ENCODE measurements at places on chromosomes 5 and 9.

DNA sequence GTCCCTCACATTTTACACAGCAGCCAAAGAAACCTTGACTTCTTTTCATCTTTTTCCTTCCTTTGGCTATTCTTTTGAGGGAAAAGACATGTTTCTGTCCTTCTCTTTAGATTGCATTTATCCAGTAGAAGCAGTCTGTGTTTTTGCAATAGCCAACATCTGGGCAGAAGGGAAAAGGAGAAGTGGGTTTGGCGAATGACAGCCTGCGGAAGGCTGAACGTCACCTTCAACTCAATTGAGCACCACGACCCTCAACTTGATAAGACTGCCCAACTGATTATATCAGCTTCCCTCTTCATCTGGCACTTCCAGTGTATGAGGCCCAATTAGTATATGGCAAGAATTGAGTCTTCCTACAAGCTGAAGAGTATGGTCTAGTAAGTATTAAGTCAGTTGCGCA, 1997.6 kb upstream of the WWC1 start:
- no peak for DNase-seq

DNA sequence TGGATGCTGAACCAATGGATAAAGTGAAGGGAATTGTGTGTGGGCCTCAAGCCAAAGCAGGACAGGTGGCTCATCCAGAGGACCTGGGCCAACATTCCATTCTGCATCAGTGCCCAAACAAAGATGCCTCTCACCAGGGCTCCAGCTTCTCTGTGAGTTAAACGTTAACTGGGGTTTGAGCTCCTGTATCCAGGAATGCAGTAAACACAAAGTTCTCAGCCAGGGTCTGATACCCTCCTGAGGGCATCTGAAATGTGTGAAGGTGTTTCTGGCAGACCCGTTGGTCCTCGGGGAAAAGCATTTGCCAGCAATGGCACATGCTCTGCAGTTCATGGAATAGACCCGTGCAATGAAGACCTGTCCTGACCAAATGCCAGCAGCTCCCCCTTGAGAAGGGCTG, 33.9 kb upstream of the AOPEP start:
- DNase-seq, result no peak

GRCh38 chr5:152472083-152472482, 67.0 kb upstream of the NMUR2 start:
- no peak for DNase-seq

- no peak for DNase-seq
Observed at GRCh38 chr9:95776176-95776575, 99.3 kb upstream of the ERCC6L2 start.

DNA sequence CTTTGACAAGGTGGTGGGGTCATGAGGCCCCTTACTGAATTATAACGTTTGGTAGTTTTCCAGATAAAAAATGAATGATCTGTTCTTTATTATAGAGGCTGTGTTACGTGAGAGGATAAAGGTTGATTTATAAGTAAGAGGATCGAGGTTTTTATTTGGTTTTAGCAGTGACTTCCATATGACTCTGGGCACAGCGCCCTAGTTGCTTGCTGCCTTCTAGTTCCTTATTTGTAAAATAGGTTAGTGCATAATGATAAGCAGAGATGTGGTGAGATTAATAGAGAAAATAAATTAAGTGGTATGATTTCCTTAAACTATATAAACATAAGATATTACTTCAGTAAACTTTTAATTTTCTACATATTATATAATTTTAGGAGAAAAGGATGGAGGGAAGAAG, 29.8 kb downstream of the MRRF start:
- DNase-seq, result no peak

DNA sequence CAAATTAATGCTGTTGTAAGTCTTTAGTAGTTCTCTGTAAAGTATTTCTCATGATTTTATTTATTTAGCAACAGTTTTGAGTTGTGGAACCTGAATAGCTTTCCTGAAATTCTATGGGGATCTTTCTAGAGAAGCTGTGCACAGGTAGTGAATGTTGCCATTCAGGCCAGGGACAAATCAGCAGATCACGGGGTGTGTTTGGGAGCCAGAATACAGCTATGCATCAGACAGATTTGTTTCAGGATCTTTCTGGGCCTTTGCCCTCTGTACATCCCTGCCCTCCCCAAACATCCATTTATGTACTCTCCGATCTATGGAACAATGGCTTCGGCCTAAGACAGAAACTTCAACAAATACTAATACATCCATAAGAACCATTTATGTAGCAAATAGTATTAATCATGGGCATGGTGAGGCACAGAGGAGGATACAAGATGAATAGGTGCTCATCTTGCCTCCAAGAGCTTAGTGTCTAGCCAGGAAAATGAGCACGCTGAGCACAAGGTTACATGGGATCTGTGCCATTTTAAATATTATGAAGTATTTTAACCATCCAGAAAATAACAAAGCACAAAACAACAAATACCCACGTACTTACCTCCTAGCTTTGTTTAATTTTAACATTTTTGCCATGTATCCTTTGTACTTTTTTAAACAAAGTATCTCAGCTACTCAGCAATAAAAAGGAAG, 13.1 kb downstream of the ARHGEF37 start:
- no peak for DNase-seq

DNA sequence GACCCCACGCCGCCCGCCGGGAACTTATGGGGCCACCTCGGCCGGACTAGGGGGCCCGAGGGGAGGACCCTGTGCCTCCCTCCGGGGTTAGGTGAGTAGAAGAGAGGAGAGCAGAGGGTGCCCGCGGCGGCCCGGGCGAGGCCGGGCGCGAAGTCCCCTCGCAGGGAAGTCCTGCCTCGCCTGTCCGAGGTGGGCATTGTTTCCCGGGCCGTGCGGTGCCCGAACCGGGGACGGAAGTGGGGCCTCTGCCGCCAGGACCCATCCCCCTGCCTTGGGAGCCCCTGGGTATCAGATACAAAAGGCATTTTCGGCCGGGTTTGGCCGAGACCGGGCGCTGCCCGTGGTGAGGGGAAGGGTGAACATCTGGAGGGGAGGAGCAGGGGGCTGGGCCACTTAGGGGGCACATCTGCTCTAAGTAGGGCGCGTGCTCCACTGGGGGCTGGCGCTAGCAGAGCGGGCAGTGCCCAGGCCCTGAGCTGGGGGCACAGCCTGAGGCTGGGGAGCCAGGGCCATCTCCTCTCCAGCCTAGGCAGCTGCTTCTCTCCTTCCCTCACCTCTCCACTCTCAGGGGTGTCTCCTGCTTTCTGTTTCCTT, 48.2 kb downstream of the DAB2IP start:
- DNase-seq, result no peak

DNA sequence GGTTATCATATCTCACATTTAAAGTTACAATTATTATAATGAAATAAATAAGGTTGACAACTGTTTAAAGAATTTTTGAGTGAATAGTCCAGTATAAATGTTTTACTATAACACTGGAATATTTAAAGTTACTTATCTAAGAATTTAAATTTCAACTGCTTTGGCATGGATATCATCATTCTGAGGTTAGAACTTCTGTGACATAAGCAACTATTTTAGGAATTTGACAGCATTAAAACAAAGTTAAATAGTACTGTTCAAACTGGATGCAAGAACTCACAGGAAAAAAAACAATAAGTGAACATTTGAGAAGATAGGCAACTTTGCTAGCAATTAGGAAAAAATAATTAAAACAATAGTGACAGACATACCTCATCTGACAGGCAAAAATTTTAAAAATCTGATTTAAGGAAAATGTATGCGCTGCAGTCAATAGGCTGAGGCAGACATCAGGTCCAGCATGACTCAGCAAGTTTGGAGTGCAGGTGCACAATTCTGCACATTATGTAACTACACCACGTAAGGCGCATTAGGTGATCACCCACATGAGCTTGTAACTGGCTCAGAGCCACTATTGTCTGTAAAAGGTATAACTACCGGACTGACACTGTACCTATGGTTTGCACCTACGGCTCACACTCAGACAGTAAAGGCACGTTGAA, 180.6 kb downstream of the PDE4D start:
- peak; percentile 2 for DNase-seq

- no peak for DNase-seq
Observed at GRCh38 chr9:85213650-85214607, 527.8 kb downstream of the AGTPBP1 start.

- no peak for DNase-seq
Observed at GRCh38 chr5:86626149-86626548, 8.4 kb downstream of the COX7C start.

GRCh38 chr5:143013176-143013891, 243.2 kb downstream of the ARHGAP26 start:
- no peak for DNase-seq

- no peak for DNase-seq
Observed at GRCh38 chr5:133440467-133441115, 171.8 kb downstream of the FSTL4 start.

DNA sequence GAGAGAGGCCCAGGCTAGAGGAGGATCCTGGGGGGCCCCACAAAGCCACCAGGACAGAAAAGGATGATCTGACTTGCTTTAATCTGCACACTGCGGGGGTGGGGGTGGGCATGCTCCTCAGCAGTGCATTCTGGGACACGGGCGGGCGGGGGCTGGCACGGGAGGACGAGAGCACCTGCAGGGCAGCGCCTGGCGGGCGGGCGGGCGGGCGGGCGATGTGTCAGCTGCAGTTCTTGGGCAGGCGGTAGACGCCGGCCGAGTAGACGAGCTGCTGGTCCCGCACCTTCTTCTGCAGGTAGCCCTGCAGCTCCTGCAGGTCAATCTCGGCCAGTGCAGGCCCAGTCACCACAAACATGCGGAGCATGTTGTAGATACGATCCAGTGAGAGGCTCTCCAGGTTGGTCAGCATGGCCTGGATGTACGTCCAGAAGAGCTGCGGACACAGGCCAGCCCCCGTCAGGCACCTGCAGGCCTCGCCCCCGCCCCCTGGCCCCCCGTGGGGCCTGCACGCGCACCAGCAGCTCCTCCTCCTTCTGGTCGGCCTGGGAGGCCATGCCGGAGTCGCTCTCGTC, 3.0 kb upstream of the TMEM210 start:
- DNase-seq, result no peak

DNA sequence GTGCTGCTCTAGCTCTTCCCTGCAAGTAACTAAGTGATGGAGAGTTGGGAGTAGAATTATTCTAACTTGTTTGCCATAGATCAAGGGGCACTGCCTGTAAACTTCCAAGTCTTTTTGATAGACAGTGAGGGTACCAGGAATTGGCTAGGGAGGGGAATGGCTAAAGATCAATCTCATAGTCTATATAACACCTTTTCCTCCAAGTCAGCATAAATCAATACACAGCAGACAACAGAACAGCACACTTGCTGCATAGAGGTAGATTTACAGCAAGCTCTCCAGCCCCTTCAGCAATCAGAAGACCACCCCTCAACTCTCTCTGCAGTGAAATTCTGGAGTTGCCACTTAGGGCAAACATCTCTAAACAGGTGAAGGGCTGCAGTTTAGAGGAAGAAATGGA, 643.5 kb upstream of the KLF4 start:
- DNase-seq, result no peak

DNA sequence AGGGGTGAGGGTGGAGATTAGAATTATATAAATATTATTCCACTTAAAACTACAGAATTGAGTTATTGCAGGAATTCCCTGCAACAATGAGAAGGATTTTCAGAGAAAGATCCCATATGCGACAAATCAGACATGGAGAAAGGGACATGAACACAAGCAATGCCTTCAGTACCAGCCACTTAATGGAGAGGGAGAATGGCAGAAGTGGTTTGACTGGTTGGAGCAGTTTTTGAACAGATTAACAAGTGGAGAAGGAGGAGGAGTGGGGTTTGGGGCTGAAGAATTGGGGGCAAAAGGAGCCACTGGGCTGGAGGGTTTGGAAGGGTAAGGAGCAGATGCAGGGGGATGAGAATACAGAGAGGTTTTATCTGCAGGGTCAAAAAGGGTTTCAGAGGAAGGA, 620.9 kb upstream of the PTPRD start:
- no peak for DNase-seq

DNA sequence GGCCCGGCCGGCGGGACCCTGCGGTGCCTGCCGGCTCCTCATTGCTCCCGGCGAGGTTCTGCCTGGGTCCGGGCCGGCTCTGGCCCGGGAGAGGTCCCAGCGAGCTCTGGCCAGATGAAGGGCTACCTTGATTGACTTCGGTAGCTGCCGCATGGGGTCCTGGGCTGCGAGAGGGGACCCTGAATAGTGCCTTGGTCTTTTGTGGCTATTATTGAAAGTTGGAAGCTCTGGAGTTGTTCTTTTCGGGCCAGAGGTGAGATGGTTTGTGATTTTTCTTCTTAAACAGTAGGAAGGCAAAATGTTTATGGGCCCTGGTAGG, 635 bp downstream of the NAA35 start:
- no peak for DNase-seq

GRCh38 chr5:135578685-135579341, at the start of gene CXCL14:
Gene CXCL14, minus strand, starts transcription at chr5:135578991. Its CDS starts 213 bp downstream, at chr5:135578778.
- DNase-seq, result no peak

- DNase-seq, result no peak
Observed at GRCh38 chr5:143986516-143987212, 174.7 kb downstream of the HMHB1 start.

DNA sequence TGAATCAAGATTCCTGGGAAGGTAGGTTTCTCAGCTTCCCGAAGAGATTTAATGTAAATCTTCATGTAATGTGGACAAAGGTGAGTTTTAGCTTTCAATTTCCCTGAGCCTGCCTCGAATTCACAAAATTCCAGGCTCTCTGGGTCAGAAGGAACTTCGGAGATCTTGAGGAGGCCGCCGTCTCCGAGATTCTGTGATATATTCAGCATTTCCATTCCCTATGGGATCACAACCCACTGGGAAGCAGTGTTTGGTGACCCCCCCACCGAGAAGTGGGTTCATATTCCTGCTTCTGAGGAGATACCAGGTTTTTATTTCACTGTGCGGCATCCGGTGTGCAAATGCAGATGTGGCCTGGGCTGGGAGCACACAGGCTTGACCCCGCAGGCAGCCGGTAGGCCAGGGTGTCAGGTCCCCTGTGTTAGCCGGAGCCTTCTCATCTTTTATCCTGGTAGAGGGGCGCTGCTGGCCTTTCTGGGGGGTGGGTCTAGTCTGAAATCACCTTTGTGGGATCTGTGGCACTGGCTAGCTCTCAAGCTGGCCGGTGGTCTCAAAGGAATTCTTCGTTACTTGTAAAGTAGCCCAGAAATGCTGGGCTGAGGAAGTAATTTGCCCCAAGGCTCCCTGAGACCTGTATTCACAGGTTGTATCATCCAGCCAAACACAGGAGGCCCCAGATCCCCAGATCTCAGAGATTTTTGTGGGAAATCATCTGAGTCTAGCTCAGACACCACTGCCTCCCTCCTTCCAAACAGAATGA, 1.4 kb downstream of the PLEKHG4B start:
- DNase-seq, result no peak

All from CD4-positive, alpha-beta T cell treated with Interleukin-4 for 4 hours (primary cell).